ENCODE measurements at places on chromosomes 16 and 17. TPM values are rescaled to one million over a fixed set of nuclear protein-coding genes. Genes with fewer than 3 reads are reported as not detected.

GRCh38 chr17:75459590-75460267, 3.3 kb downstream of the TMEM94 start:
- H3K36me3 ChIP-seq: no peaks in the 10 kb centered on the region
- peak overlapping the region; percentile 48 for H3K27ac ChIP-seq
- H3K4me3 ChIP-seq: no peak overlapping the region
- H3K27me3 ChIP-seq: no peaks in the 10 kb centered on the region
- no peak for DNase-seq

GRCh38 chr17:81295676-81296381, 722 bp upstream of the SLC38A10 start:
- peaks cover 1% of the 10 kb centered on the region for H3K36me3 ChIP-seq
- H3K27ac ChIP-seq: peak overlapping the region; percentile 95
- peaks cover 33% of the 10 kb centered on the region for H3K4me1 ChIP-seq
- H3K27me3 ChIP-seq: no peaks in the 10 kb centered on the region

- no peak for DNase-seq
- peaks cover 23% of the 10 kb centered on the region for H3K36me3 ChIP-seq
- no peaks in the 10 kb centered on the region for H3K4me1 ChIP-seq
- no peak overlapping the region for H3K27ac ChIP-seq
- H3K27me3 ChIP-seq: no peaks in the 10 kb centered on the region
These were observed 8.9 kb downstream of the LDAF1 start for GRCh38 chr16:21167360-21167759.

DNA sequence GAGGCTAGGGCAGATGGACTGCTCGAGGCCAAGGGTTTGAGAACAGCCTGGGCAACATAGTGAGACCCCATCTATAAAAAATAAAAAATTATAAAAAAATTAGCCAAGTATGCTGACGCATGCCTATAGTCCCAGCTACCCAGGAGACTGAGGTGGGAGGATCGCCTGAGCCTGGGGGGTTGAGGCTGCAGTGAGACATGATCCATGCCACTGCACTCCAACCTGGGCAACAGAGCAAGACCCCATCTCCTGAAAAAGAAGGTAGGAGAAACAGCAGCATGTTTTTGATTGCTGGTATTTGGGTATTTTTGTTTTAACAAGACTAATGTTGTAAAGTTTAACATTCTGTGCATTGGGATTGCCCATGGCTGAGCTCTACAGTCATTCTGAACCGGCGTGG, 8.9 kb upstream of the DDX19A start:
- no peaks in the 10 kb centered on the region for H3K27me3 ChIP-seq
- H3K36me3 ChIP-seq: peaks cover 23% of the 10 kb centered on the region
- no peak overlapping the region for H3K4me3 ChIP-seq
- no peak for DNase-seq

GRCh38 chr16:11135464-11135973, 120.5 kb downstream of the SOCS1 start:
- peaks cover 18% of the 10 kb centered on the region for H3K27me3 ChIP-seq
- no peak overlapping the region for H3K27ac ChIP-seq
- no peak overlapping the region for H3K4me3 ChIP-seq
- DNase-seq: no peak
- peaks cover 11% of the 10 kb centered on the region for H3K36me3 ChIP-seq

DNA sequence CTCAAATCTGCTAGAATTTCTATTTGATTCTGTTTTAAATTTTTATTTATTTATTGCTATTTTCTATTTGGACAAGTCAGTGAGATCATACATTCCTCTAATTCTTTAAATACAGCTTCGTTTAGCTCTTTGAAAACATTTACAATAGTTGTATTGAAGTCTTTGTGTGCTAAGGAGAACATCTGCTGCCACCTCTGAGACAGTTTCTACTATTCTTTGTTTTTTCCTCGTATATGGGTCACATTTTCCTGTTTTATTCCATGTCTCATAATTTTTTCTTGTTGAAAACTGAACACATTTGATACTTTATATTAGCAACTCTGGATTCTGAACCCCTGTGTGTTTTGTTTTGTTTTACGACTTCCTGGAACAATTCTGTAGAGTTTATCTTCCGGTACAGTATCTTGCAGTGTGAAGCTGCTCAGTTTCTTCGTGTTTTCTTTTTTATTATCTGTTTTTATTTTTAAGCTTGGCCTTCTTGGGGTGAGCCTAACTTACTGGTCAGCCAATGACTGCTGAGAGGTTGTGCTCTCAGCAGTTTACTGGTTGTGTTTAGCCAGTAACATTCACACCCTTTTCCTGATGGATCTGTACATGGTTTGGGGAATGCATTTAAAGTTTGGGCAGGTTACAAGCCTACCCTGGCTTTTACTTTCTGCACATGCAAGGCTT, 99.0 kb downstream of the CA4 start:
- no peak for DNase-seq
- peaks cover 19% of the 10 kb centered on the region for H3K36me3 ChIP-seq
- H3K4me1 ChIP-seq: peaks cover 8% of the 10 kb centered on the region
- H3K4me3 ChIP-seq: no peak overlapping the region

GRCh38 chr17:57419940-57420550, 163.7 kb downstream of the MSI2 start:
- no peak overlapping the region for H3K27ac ChIP-seq
- peaks cover 22% of the 10 kb centered on the region for H3K4me1 ChIP-seq
- H3K36me3 ChIP-seq: peaks cover 8% of the 10 kb centered on the region
- H3K4me3 ChIP-seq: no peak overlapping the region
- no peaks in the 10 kb centered on the region for H3K27me3 ChIP-seq
- no peak for DNase-seq

DNA sequence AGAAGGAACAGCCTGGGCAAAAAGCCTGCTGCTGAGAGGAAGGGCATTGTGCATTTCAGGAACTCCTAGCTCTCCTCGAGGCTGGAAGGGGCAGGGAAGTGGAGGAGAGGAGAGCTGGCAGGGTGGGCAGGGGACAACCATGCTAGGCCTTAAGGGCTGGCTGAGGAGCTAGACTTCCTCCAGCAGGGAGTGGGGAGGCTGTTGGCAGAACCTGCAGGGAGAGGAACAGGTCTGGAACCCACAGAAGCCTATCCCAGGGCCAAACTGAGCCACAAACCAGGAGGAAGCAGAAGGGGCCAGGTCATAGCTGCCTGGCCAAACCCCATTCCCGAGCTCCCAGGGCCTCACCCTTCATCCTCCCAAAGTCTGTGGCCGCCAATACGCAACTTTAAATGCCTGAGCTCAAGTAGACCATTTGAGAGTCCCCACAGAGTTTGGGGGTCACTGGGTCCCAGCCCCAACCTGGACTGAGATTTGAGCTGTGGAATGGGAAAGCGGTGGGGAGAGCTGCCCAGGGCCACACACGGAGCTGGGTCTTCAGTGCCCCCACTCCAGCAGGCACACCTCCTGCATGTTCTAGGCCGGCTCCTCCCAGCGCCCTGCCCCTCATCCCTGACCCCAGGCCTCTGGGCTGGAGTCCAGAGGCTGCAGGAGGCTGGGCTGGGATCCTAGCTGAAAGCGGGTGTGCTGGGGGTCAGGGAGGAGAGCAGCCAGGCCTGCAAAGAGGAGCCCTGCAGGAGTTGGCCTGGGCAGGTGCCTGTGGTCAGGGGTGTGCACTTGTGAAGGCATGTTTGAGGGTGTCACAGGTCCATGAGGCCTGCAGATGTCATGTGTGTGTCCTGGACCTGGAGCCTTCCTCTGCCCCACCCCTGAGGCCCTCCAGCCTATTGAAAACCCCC, 4.5 kb downstream of the CDH5 start:
- H3K27ac ChIP-seq: no peak overlapping the region
- no peak overlapping the region for H3K4me3 ChIP-seq
- H3K36me3 ChIP-seq: no peaks in the 10 kb centered on the region
- no peaks in the 10 kb centered on the region for H3K4me1 ChIP-seq

DNA sequence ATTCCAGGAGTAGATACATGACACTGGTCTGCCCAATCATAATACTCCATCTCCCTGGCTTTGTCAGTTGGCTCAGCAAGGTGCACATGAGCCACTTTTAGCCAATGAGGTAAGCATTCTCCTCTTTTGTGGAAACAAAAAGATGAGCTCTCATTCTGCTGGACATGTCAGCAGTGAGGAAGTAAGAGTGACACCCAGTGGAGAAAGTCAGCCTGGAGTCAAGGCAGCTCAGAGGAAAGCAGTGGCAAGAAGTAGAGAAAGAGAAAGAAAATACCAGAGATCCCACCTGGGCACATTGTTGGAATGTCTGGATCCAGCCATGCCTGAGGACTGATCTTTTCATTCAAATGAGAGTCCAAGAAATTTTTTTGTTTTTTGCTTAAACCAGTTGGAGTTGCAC, 496.9 kb upstream of the C16orf82 start:
- H3K27me3 ChIP-seq: peaks cover 17% of the 10 kb centered on the region
- no peak overlapping the region for H3K4me3 ChIP-seq
- no peak overlapping the region for H3K27ac ChIP-seq
- H3K36me3 ChIP-seq: no peaks in the 10 kb centered on the region
- H3K4me1 ChIP-seq: peaks cover 4% of the 10 kb centered on the region

CBFB gene
- 69.3 TPM for total RNA-seq

TEX14 gene
- total RNA-seq: 0.20 TPM

Measured in mesothelial cell of epicardium (in vitro differentiated cells).